ENCODE measurements at places on chromosomes 7 and 10.

GRCh38 chr10:56604624-56605023, 243.6 kb upstream of the ZWINT start:
- no peak for DNase-seq

- no peak for DNase-seq
Observed at GRCh38 chr7:92404170-92404614, 43.1 kb upstream of the GATAD1 start.

DNA sequence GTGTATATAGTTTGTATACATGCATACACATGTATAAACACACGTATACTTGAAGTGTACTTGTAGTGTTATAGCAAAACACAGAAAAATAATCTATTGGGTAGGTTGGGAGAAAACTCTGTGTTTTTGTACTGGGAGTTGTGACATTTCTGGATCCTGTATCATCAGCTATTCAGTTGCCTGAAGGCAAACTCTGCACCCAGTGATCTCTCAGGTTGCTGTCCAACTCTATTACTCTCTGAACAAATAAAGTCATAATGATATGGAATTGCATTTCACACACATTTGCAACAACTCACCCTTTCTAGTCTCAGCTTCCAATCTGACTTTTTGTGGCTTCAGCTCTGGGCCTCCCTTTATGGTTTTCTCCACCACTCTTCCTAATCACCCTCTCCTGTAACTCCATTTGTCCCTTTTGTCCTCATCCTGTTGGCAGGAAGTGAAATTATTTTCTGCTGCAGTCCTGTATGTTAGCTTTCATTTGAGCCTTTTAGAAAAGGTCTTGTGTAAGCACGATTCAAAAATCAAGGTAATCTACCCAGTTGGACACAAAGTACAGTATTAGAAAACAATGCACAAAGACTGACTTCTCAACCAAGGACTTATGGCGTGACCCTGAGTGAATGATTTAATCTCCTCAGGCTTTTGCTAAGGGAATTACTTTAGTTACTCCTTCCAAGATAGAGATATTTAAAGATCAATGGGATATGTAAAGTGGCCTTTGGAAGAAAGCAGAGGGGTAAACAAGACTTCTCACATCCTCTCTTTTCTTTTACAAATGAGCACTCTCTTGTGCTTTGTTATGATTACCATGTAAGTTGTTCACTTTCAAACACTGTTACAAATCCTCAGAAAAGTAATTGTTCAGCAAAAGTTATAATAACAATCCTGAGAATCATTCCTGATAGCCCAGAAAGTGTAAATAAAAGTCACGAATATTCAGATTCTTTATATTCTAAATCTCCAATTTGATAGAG, 249.1 kb downstream of the KCND2 start:
- no peak for DNase-seq

DNA sequence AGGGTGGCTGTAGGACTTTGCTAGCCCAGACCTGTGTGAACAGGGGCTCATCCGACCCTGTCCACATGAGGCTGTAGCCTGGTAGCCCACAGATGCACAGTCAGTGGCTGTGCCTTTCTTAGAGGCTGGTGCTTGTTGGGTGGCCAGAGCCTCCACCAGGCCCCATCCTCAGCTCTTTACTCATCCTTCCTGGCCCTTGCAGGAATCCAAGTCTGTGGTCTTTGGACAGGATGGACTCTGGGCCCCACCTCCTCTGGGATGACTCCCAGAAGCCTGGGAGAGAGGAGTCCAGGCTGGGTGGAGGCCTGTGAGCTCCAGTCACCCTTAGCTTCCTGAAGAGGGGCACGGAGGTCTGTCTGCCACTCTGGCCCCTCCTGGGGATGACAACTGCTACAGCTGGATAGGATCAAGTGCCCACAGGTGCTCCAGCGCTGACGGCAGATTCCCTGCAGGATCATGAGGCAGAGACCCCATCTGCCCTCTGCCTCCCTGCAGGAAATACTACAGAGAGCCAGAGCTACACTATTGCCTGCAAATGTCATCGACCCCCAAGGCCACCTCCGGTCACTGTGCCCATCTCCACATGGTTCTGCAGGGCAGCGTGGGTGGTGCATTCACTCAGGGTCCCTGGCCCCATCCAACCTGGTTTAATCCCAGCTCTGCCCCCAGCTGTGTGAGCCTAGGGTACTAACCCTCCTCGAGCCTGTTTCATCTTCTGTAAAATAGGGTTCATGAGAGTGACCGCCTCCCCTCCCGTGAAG, 114.5 kb downstream of the PTPN20 start:
- DNase-seq, result no peak

DNA sequence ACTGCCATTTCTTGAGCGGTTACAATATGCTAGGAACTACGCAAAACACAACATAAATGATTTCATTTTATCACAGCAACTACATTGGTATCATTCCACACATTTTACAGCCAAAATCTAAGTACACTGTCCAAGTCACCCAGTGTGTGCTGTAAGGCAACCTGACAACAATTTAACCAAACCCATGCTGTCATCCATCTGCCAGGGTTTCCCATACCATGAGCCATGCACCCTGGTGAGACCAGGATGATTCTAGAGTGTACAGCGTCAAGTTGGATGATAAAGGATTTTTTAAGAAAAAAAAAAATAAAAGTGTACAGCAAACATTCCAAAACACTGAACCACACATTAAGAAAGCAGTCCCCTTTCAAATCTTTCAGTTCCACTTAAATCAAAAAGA, 52.9 kb downstream of the PIK3AP1 start:
- no peak for DNase-seq

GRCh38 chr10:60573336-60573735, 183.7 kb upstream of the ANK3 start:
- no peak for DNase-seq

- DNase-seq, result no peak
Observed at GRCh38 chr10:62175251-62175650, 93.4 kb downstream of the RTKN2 start.

DNA sequence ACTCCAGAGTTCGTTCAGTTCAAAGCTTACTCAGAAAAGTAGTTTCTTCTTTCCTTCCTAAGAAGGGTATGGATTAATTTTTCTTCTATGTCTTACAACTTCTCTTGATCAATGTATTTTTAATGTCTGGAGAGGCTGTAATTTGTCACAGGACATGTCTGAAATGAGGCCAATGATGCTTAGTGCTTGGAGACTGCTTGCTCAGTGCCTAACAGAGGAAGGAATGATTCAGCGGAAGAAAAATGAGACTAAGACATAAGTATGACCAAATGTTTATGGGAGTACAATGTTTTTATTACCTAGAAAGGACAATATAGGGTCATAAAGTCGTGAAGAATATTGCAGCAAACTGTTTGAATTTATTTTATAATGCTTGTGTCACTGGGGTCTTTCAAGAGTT, 43.3 kb downstream of the GPR37 start:
- no peak for DNase-seq

DNA sequence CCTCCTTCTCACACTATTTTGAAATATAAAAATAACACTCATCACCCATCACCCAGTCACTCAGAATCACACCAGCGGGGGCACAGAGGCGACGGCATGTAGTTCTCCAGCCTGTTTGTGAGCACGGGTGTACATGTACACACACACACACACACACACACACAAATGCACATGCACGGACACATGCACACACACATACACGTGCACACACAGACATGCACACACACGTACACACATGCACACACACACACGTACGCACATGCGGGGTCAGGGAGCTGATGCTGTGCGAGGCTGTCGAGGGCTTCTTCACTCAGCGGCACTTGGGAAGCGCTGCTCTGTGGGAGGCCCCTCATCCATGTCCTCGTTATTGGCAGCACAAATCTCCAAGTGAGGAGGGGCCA, 178.8 kb downstream of the ELFN1 start:
- DNase-seq, result peak; percentile 11

DNA sequence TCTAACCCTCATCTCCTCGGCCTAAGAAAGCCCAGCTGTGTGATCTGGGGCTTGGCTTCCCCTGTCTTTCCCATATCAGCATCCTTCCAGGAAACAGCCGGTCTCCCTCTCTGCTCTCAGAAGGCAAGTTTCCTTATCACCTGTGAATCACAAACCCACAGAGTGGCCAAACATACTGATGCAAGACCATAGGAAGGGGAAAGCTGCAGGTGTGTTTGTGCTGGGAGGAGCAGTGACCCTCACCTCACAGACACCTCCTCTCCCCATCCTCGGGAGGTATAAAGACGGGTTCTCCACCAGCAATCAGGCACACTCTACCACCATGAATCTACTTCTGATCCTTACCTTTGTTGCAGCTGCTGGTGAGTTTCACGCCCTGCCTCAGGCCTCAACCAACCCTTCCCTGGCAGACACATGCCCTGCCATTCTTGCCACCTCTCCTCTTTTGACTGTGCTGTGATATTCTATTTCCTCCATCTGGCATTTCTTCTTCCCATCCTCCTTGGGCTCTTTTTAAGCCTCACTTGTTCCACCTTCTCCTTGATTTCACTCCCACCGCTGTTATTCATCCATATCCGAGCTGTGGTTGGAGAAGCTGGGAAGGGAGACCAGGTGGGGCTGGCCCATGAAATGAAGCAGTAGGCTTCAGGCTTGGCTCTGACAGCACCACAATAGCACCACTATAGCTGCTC, at the start of gene PRSS2:
PRSS2 (plus strand) TSS at position 310 of the 692 bp plus-strand sequence; CDS start at position 323, 13 bp downstream.
- no peak for DNase-seq

GRCh38 chr7:21064698-21065648, 278.3 kb upstream of the SP8 start:
- no peak for DNase-seq

All from mucosa of descending colon (tissue), 3 donors.